Epithelial cell of proximal tubule (primary cell): ENCODE measurements at places on chromosomes 5 and 9.

DNA sequence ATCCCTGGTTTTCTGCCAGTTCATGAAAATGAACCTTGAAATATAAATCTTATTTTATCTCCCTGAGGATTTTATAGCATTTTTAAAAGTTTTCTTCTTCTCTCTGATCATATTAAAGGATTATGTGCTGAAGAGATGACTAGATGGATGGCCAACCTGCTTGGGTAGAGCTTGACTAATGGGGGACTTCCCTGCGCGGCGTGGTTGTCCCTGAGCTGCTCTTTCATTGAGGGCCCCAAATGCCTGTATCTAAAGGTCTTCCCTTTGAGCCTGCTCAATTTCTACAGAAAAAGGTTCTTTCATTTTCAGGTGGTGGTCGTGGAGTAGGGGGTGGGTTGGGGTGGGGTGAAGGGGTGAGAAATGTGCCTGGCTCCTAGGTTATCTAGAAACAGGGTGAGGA is 20.5 kb upstream of the CDKN2AIPNL start:
- DNase-seq: no peak

DNA sequence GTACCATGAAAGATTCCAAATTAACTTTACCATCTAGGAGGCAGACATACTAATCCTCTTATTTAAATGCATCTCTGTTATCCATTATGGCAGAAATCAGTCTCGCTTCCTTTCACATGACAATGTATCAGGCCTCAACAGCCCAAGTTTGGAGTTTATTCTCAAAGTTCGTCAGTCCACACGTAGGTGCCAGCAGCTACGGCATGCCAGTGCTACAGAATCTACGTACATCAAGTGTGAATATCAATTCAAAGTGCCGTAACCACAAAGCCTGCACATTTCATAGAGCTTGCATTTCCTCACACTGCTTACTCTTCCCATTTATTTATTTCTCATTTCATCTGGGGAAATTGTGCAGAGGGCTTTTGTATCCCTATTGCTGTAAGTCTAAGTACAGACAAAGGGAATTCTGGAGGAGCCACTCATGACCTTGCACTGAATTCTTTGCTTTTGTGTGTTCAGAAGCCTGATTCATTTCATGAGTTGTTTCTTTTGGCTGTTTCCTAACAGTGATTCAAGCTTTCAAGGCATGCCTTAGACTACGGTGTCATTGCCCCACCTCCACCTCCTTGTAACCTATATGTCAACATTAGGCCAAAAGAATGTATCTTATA is 10.0 kb downstream of the ENC1 start:
- no peak for DNase-seq

DNA sequence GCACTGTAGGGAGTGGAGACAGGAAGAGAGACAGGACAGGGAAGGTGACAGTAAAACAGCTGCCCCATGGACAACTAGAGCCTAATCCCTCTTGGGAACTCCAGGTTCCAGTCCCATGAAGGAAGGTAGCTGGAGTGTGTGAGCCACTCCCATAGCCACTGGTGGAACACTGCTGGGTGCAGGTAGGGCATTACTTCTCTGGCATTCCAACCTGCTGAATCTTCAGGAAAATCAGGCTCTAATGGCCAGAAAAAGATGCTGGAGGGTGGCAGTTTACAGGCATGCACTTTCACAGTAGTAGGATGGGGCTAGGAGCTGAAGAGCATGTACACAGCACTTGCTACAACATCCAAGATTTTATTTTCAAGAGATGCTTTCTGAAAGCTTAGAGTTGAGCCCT is 259.4 kb downstream of the AUH start:
- DNase-seq: no peak

DNA sequence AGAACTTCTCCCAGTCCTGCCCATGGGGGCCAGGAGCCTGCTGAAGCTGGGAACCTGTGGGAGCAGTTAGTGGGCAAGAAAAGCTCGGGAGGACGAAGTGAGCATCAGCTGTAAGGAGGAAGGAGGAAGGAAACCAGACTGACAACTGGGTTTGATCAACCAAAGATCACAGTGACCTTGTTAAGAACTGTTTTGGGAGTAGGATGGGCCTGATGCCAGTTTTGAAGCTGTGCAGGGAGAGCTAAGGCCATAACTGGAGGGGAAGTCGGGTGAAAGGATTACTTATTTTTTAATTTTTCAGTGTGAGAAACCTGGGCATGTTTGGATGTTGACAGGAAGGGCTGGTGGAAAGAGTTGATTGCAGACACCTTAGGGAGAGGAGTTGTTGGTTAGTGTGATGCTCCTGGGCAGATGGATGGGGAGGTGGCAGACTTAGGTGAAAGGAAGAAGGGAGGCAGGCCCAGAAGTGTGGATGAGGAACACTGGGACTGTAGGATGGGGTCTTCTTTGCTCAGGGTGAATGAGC is 58.3 kb upstream of the KLF4 start:
- no peak for DNase-seq

GRCh38 chr5:26763215-26763614 is 275.2 kb downstream of the CDH9 start:
- no peak for DNase-seq

GRCh38 chr9:78370991-78371390 is 74.1 kb downstream of the PSAT1 start:
- no peak for DNase-seq

- DNase-seq: no peak
These were observed 103.9 kb downstream of the NSG2 start for GRCh38 chr5:174149426-174149825.

GRCh38 chr9:36808251-36808650 is 225.8 kb downstream of the PAX5 start:
- no peak for DNase-seq

DNA sequence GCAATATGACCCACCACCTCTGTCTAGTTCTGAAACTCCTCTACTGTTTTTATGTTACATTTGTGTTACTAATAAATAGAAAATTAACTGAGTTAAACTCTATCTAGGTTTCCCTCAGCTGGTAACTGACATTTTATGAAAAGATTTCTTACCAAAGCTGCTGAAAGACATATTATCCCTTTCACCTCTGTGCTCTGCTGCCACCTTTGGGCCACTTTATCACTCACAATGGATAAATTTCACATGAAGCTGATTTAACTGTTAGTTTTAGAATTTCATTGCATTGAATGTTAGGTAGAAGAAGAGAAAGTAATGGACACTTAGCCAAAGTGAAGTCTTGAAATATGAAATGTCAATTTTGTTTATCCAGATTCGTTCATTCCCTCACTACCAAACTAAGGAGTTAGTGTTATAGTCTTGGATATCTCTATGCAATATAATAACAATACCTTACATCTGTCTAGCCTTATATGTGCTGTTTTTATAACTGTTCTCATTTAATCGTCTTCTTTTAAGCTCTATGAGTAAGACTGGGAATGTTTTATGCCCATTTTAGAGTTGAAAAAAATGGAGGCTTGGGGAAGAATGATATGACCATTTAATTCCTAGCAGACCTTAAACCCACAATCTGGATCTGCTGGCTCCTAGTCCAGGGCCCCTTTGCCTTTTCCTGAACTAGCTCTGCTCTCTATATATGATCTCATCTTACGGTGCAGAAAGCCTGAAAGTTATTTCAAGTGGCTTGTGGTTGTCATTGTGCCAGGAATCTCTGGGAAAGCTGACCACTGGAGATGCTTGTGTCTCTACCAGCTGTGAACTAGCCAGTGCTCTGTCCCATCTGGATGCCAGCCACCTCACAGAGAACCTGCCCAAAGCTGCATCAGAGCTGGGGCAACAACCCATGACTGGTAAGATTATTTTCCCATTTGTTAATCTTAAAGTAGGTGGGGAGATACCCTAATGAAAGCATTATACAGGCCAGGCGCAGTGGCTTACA is 97.1 kb downstream of the GOLPH3 start:
- DNase-seq: no peak

DNA sequence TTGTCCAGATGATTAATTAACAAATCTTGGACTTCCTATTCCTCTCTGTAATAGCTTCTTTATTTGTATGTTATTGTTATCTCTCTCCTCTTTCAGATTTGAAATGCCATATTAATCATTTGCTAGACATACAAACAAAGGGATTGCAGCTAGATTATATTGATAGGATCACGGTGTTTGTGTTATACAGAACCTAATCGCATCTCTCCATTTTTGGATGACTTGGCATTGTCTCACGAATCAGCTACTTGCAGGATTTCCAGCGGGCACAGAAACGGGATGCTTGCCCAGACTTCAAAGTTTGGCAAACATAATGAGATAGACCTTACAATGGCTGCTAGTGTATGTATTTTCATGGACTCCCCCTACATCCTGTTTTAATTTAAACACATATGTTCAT is 368.1 kb downstream of the TLE4 start:
- no peak for DNase-seq

- no peak for DNase-seq
These were observed 33.6 kb upstream of the ERBIN start for GRCh38 chr5:65892801-65893200.
